ENCODE measurements at places on chromosomes 4 and X. TPM values are rescaled to one million over a fixed set of nuclear protein-coding genes. Genes with fewer than 3 reads are reported as not detected.

Gene FAM149A
- 13.5 TPM for total RNA-seq

Gene TMSB15B
- total RNA-seq: 20.9 TPM

Gene SLC34A2
- 2.2 TPM for total RNA-seq

Gene ATP8A1
- 13.7 TPM for total RNA-seq

DNA sequence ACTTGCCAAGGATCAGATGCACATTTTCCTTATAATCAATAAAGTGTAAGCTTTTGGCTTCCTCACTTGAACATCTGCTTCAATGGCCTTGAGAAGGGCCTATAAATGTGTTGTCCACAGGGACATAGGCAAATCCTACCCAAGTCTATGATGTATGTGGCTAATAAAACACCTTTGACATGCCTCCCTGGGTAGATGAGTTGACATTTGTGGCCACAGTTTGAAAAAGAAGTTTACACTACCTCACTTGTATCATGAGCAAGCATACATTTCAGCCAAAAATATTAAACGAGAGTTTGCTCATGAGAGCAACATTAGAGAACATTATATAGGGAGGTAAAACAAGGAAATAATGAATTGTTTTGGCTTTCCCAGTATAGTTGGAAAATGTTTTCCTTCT lies 1067.7 kb downstream of the C4orf33 start:
- no peak overlapping the region for H3K4me3 ChIP-seq
- no peaks in the 10 kb centered on the region for H3K4me1 ChIP-seq
- no peak overlapping the region for H3K27ac ChIP-seq

GRCh38 chr4:119623025-119623424 lies 5.6 kb downstream of the PDE5A start:
- H3K4me3 ChIP-seq: no peak overlapping the region
- H3K27ac ChIP-seq: no peak overlapping the region
- no peak for DNase-seq

DNA sequence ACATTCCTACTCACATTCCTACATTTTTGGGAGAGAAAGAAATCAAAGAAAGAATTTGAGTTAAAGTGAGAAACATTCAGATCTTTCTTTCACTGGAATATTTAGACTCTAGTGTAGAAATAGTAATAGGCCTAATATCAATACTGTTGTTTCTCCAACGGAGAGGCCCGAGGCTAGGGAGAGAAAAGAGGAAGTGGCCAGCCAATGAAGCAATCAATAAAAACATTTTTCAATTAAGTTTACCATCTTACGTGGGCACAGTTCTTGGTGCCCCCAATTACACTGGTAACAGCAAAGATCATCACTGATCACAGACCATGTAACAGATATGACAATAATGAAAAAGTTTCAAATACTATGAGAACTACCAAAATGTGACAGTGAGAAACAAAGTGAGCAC lies 281.4 kb downstream of the GPM6A start:
- H3K27ac ChIP-seq: no peak overlapping the region
- H3K4me1 ChIP-seq: no peaks in the 10 kb centered on the region
- H3K27me3 ChIP-seq: no peaks in the 10 kb centered on the region
- no peak for DNase-seq

DNA sequence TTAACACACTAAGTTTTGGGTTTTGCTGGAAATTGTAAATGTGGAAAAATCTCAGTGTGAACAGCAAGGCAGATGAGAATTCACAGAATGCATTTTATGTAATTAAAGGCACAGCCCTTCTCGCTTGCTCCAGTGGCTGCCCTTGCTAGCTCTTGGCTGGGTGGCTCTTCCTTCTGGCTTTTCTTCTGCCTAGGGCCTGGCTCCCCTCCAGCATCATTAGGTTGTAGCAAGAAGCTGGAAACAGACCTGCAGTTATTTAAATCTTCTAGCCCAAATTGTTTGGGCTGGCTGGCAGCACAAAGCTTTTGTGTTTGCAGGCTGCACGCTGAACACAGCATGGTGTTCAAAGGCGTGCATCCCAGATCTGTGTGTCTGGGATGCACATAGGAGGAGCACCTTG lies 56.5 kb downstream of the LIMCH1 start:
- H3K27ac ChIP-seq: no peak overlapping the region
- DNase-seq: no peak
- H3K36me3 ChIP-seq: no peaks in the 10 kb centered on the region
- peaks cover 3% of the 10 kb centered on the region for H3K27me3 ChIP-seq
- no peak overlapping the region for H3K4me3 ChIP-seq
- H3K4me1 ChIP-seq: peaks cover 7% of the 10 kb centered on the region

DNA sequence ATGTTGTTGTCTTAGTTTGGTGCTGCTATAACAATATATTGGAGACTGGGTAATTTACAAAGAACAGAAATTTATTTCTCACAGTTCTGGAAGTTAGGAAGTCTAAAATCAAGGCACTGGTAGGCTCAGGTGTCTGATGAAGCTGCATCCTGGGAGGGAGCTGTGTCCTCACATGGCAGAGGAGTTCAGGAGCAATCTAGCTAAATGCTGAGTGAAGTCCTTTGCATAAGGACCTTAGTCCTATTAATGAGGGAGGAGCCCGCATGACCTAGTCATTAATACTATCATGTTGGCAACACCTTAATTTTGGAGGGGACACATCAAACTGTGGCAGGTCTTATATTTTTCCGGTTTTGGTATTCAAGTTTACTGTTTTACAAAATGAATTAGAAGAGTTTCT lies 36.0 kb upstream of the NSUN7 start:
- peaks cover 8% of the 10 kb centered on the region for H3K4me1 ChIP-seq
- H3K36me3 ChIP-seq: no peaks in the 10 kb centered on the region
- H3K4me3 ChIP-seq: no peak overlapping the region
- DNase-seq: no peak

DNA sequence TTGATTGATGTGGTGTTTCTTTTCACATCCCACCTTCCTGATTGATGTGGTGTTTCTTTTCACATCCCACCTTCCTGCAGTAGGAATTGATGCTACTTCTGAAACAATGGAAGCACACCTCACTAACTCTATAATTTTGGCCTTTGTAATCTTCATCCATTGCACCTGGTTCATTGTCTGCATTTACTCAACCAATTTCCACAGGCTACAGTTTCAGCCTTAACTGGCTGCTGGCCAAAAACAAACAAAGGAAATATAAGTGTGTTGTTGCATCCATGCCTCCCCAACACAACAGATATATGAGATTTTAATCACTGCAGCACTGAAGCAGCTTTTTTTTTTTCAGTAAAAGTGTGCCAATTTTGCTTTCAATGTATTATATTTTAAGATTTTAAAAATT lies 867.6 kb upstream of the PCDH7 start:
- no peaks in the 10 kb centered on the region for H3K36me3 ChIP-seq
- peaks cover 5% of the 10 kb centered on the region for H3K4me1 ChIP-seq
- H3K27ac ChIP-seq: no peak overlapping the region
